ENCODE measurements at places on chromosomes 12 and 14.
A peak's percentile ranks its signal among the peaks of the same experiment; 100 is the strongest.

GRCh38 chr14:53295985-53296582, 143.0 kb upstream of the DDHD1 start:
- DNase-seq = peak; percentile 72

- no peak for DNase-seq
Observed at GRCh38 chr12:29545102-29545467, 47.6 kb upstream of the OVCH1 start.

DNA sequence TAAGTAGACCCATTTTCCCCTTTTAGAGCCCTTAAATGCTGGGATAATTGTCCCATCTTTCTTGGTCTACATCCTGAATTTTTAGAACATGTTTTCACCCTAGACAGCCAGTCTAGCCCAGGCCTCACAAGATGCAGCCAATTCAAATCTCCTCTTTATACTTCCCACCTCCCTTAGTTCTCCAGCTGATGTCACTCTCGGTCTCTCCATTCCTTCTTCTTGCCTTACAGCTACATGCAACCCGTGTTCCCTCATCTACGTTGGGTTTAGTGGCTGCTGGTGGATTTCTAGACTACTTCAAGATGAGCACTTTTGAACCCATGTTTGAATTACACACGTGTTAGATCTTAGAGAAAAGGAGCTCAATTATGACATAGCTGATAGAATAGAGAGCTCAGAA, 132.0 kb downstream of the PPM1H start:
- no peak for DNase-seq

- DNase-seq = no peak
Observed at GRCh38 chr12:90695415-90695814, 259.6 kb downstream of the CCER1 start.

DNA sequence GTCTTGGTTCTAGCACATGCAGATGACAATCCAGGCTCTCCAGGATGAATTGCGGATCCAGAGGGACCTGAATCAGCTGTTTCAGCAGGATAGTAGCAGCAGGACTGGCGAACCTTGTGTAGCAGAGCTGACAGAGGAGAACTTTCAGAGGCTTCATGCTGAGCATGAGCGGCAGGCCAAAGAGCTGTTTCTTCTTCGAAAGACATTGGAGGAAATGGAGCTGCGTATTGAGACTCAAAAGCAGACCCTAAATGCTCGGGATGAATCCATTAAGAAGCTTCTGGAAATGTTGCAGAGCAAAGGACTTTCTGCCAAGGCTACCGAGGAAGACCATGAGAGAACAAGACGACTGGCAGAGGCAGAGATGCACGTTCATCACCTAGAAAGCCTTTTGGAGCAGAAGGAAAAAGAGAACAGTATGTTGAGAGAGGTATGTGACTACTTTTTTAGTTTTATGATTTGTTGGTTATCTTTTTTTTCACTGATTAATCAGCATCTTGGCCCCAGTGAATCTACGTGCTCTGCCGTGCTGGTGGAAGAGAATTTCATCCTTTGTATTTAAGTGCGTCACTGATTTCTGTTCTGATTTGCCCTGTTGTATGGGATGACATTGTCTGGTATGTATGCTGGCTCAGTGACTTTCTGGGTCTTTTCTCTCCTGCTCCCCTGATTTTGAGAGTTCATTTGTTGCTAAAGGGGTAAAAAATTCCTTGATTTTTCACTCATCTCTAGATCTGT, 92.3 kb downstream of the ERC1 start:
- DNase-seq = no peak

DNA sequence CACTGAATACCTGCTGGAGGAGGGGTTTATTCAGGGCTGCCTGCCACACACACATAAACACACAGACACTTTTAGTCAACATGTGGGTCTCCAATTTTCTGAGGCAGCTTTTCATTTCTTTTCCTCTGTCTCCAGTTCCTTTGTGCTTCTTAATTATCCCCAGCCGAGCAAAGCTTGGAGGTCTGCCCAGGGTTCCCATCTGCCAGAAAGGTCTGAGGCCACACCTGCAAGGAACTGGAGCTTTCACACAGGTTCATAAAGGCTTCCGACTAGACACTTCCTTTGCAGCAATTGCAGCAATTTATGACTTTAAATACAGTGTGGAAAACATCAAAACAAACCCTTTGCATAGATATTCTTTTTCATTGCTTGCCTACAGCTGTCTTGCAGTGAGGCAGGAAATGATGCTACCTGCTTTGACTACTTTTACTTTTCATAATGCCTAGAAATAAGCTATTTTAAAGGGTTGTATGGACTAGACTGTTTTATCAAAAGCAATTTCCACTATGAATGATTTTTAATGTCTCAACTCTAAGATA, 1318.9 kb downstream of the AACS start:
- DNase-seq = no peak

DNA sequence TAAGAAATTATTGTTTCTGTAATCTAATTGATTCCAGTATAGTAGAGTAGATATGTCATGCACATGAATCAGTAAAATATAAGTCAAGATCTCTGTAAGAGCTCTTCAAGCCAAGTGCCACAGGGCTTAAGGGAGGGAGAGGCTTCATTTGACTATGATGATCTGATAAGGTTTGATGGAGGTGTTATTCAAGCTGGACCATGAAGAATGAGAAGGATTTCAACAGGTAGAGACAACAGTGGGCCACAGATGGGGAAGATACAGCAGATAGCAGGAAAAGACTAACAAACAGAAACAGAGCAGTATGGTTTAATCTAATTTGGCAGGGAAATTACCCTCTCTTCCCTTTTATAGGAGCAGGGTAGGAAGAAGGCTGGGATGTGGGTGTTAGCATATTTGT, 40.6 kb upstream of the FKBP4 start:
- DNase-seq = no peak

GRCh38 chr12:75960954-75961661, 70.5 kb downstream of the PHLDA1 start:
- DNase-seq = no peak

DNA sequence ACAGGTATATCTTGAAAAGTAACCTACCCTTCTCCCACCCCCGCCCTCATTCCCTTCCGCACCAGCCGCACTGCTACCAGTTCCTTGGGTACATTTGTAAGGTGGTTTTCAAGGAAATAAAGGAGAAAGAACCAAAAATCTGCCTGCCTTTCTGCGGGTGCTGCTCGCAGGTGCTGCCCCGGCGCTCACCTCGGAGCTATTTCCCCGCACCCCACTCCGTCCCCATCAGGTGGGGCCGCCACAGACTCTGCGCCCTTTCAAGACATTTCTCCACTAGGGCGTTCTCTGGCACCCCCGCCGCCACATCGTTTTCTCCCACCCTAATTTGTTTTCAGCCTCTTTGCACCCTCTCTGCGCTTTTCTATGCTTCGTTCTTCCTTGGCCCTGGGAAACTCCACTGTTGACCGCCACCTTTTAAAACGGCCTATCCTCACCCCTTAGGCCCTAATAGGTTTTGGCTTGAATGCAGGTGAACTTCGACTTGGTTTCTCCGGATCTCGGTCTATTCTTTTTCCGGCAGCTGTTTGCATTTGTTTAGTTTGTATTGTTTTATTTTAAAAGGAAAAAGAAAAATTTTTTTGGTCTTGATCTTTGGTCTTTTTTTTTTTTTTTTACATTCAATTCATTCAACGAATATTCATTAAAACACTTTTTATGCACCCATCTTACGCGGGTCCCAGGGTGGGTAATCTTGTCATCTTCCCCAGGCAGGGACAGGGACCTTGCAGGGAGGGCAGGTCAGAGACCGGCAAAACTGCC, 3.0 kb downstream of the VSX2 start:
- no peak for DNase-seq

GRCh38 chr14:100769035-100769939, 42.6 kb downstream of the DLK1 start:
- no peak for DNase-seq
